Midbrain (tissue), 1 donor: ENCODE measurements at places on chromosomes 4 and X.
A peak's percentile ranks its signal among the peaks of the same experiment; 100 is the strongest.

- DNase-seq, result no peak
Measured at GRCh38 chr4:169047956-169048355, 37.9 kb upstream of the CBR4 start.

- DNase-seq, result no peak
Measured at GRCh38 chr4:110170861-110171260, 27.6 kb downstream of the ELOVL6 start.

- DNase-seq, result no peak
Measured at GRCh38 chrX:110410603-110411002, 52.0 kb downstream of the RTL9 start.

GRCh38 chrX:18769812-18770573 lies 62.5 kb downstream of the PPEF1 start:
- DNase-seq, result no peak

DNA sequence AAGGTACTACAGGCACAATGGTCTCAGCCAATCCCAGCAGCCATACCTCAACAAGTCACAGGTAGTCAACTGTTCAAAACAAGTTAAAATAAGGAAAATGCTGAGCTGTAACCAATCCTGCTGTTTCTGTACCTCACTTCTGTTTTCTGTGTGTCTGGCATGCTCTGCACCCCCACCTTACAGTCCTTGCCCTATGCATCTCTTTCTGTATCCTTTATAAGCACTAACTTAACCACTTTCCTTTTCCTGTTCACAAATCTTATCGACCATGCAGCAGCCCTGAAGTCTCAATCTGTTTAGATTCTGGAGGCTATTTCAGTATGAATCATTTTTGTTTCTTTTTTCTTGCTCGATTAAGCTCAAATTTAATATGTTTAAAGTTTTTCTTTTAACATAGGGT lies 12.5 kb upstream of the FAM13A start:
- DNase-seq, result no peak

DNA sequence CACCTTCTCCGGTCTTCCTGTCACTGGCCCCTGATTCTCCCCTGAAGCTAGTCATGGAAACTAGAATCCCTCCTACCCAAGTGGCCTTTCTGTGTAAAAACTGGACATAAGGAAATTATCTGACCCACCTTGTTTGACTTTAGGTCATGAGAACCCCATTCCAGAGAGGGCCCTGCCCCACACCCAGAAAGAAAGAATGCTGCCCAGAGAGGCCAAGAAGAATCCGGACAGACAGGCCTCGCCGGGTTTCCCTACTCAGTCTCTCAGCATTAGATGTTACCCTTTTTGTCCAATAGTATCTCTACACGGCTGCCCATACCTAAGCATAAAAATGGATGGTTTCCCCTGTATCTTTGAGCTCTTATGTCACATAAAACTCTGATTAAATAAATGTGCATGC lies 83.3 kb upstream of the HELT start:
- DNase-seq, result no peak

DNA sequence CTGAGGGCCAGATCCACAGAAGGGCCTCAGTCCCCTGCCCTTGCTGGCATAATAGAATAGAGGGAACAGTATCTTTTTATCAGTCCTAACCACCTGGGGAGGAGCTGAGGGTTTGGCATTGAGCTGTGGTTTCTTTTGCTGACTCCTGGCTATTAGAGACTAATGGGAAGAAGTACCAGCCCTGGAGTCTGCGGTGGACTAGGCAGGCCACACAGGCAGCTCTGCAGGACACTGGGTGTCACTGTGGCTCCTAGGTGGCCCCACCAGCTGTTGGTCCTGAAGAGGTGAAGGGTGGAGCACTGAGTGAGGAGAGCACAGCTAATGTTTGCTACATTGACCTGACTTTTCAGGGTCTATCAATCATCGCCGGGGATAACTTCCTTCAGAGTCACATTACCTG lies 52.8 kb upstream of the GPC4 start:
- DNase-seq, result no peak

DNA sequence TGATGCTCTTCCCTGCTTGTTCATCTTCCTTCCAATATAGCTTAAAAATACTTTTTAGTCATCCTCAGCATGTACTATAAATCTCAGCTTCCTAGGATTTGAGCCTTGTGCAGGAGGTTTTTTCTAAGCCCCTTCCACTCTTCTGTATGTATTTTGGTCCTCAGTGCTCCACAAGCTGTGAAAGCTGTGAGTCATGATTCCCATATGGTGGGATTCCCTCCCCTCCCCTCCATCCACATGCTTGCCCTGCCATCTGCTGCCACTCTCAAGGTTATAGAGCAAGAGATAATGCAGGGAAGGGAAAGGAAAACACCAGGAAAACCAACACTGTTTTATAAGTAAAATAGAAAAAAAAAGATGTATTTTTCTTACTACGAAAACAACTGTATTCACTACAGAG lies 58.5 kb upstream of the AP1S2 start:
- DNase-seq, result no peak

DNA sequence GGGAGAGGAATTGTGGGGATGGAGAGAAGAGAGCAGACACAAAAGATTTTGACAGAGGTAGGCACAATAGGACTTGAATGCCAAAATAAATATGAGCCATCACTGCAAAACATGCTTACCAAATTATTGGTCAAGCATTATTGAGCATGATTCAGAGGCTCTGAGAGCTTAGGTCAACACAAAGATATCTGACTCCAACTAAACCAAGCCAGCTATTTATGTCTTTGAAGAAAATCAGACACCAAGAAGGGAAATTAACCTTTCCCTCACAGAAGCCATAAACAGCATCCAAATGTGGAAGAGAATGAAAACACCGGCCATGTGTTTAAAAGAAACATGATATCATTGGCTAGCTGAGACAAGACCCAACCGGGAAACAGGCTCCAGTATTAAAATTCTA lies 323.2 kb downstream of the RAB28 start:
- no peak for DNase-seq

DNA sequence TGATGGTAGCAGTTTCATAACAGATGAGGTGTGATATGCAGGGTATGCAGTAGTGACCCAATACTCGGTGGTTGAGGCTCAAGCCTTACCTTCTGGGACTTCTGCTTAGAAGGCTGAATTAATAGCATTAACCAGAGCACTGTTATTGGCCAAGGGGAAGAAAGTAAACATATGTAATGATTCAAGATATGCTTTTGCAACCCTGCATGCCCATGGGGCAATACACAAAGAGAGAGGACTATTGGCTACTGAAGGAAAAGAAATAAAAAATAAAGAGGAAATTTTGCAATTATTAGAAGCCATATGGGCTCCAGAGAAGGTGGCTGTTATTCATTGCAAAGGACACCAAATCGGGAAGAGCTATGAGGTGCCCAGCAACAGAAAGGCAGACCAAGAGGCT lies 8.7 kb downstream of the GAGE10 start:
- DNase-seq, result no peak

- DNase-seq, result no peak
Measured at GRCh38 chrX:132657876-132658275, 169.0 kb upstream of the MBNL3 start.

DNA sequence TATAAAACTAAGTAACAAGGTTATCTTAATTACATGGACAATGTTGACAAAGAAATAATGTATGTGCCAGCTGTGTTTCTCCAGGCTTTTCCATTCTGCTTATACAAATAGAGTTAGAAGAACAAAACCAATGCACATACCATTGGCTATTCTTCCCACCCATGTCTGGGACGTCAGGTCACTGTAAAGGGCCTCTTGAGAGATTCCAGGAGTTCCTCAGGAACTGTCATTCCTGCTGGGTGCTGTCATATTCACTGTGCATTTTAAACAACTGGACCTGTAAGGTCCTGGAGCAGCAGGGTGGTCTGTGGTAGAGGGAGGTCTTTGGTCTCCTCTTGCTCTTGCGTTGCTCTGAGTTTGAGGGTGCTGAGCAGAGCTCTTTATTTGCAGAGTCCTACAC lies 74.6 kb upstream of the AP1S2 start:
- no peak for DNase-seq

DNA sequence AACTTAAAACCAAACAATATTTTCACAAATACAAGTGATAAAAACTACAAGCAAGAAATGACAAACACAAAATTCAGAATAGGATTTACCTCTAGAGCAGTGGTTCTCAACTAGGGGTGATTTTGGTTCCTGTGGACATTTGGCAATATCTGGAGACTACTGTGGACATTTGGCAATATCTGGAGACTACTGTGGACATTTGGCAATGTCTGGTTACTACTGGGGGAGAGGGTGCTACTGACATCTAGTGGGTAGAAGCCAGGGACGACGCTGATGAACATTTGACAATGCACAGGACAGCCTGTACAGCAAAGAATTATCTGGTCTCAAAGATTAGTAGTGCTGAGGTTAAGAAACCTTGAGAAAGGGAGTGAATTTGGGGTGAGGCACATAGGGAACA lies 169.8 kb downstream of the CLCN4 start:
- peak; percentile 7 for DNase-seq

GRCh38 chrX:40105835-40106675 lies 8.3 kb upstream of the BCOR start:
- peak; percentile 71 for DNase-seq

DNA sequence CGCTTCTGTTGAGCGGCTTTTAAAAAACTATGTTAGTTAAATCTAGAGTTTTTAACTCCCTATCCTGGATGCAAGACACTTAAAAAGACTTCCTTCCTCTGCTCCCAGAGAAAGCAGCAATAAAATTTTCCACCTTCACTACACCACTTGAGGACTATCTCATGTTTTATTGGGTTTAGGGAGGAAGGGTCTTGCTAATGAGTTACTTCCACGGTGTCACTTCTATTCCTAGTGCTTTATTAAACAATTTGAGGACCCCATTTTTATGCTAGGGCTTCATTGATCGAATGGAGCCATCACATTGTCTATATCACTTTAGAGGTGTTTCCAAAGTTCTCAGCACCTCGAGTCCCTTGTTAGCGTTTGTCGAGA lies 3.7 kb upstream of the STIM2 start:
- no peak for DNase-seq
